ENCODE measurements at places on chromosomes 3 and 15.

GRCh38 chr3:183539811-183540210, 15.7 kb downstream of the KLHL6 start:
- DNase-seq: no peak

DNA sequence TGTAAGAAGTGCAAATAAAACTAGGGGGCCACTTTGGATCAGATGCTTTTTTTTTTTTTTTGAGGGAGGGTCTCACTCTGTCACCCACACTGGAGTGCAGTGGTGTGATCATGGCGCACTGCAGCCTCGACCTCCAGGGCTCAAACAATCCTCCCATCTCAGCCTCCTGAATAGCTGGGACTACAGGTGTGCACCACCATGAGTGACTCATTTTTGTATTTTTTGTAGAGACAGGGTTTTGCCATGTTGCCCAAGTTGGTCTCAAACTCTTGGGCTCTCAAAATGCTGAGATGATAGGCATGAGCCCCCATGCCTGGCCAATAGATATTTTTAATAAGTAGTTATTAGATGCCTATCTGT, 20.8 kb downstream of the CCR1 start:
- no peak for DNase-seq

- DNase-seq: no peak
These were observed 187.5 kb upstream of the CNTN3 start for GRCh38 chr3:74801924-74802323.

- no peak for DNase-seq
These were observed 84.8 kb downstream of the ARPP21 start for GRCh38 chr3:35724106-35724505.

DNA sequence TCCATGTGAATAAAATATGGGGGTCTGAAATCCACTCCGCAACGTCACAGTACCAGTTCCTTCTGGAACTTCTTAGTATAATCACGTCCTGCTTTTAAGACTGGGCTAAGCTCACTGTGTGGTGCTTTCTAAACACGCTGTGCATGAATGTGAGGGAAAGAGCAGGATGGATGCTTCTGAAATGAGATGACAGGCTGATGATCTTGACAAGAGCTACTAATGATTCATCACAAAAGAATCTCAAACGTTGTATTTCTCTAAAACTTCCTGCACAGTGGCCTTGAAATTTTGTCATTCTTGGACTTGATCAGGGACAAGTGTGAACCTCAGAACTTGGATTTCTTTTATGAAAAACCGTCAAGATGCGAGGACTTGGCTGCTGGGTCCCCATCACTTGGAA, 221.4 kb downstream of the CADPS start:
- no peak for DNase-seq

- no peak for DNase-seq
These were observed 202.0 kb upstream of the IL12A start for GRCh38 chr3:159786489-159787177.

DNA sequence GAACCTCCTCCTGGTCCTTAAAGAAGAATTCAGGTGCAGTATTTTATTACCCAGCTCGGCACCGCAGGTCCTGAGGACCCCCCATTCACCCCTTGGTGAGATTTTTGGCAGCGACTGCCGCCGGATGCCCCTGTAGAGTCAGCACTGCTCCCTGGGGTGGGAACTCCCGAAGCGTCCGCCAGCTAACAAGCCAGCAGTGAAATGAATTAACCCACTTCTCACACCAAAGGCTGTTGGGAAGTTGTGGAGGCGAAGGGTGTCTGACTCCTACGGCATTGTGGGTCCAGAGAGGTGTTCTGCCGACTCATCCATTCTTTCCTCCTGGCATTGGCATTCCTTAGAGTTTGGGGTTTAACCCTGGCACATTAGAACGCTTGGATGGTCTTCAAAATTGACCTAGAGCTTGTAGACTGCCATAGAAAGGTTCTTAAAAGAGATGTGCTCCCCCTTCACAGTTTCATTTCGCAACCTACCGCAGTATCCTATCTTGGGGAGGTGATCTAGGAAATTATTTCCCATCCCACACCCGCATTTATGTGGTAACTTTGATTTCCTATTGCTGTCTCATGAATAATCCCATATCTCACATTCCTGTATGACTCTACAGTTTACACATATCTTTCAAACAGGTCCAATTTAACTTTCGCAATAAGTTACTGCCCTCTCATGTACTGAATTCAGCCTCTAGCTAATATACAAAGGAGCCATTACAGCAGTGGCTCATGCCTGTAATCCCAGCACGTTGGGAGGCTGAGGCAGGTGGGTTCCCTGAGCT, 879 bp upstream of the EIF5A2 start:
- DNase-seq: no peak

GRCh38 chr3:148184798-148185197, 512.9 kb upstream of the AGTR1 start:
- DNase-seq: no peak

DNA sequence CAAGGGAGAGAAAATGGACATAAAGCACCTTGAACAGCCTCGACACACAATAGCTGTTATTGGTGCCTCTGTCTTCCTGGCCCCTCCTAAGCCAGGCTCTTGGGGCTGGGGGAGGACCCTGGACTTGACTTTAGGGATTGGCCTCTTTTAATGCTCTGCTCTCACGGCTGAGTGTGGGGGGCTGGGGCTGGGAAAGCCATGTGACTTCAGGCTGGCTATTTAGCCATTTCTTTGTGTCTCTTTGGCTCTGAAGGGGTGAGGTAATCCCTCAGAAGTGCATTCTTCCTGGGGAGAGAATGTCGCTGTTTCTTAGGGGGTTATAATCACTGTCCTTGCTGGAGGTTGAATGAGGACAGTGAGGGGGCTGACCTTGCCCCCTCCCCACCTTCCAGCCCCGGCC, 26.2 kb downstream of the MAGEF1 start:
- DNase-seq: no peak

- DNase-seq: no peak
These were observed 174.5 kb upstream of the LYSMD4 start for GRCh38 chr15:99907698-99908097.

- no peak for DNase-seq
These were observed 656.9 kb downstream of the NTRK3 start for GRCh38 chr15:87599616-87600015.
